T-helper 1 cell (primary cell): ENCODE measurements at places on chromosomes 11 and 22.

- no peak for DNase-seq
Observed at GRCh38 chr11:124605719-124606118, 5.5 kb upstream of the PANX3 start.

GRCh38 chr22:19631899-19632667 is 82.2 kb upstream of the SEPTIN5 start:
- DNase-seq: no peak

DNA sequence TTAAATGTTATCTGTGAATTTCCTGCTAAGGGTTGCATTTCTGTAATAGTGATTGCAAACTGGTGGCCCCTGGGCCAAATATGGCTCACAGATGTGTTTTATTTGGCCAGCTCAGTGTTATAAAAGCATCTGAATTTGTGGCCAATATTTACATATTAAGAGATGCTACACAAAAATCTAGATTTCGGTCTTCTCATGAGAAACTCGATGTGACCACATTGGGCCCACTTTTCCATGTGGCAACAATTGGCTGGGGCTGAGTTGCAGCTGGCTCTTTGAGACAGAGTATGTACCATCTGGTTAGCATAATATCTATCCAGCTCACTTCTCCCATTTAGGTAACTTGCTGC is 244.5 kb upstream of the POU2AF2 start:
- DNase-seq: no peak

DNA sequence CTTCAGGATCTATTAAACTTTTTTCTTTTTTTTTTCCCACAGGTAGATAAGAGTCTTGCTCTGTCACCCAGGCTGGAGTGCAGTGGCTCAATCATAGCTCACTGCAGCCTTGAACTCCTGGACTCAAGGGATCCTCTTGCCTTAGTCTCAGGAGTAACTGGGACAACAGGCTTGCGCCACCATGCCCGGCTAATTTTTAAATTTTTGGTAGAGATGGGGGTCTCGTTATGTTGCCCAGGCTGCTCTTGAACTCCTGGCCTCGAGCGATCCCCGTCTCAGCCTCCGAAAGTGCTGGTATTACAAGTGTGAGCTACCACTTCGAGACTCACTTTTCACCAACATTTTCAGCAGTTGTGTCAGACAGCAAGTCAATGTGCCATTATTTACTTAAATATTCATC is 962 bp downstream of the SIRT3 start:
- DNase-seq: no peak

DNA sequence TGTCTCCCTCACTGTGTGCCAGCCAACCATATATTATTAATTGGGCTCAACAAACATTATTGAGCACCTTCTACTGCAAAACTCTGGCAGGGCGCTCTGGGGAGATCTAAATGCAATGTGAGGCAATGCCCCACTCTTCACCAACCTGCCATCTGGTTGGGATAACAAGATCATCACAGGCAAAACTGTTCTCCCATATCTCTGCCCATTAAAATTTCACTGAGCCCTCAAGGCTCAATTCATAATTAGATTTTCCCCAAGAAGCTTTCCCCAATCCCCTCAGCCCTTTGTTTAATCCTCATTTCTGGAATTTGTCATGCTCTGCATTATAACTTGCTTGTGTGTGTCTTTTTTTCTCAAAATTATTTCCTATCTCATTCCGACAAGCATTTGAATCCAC is 106.6 kb downstream of the ARL14EP start:
- no peak for DNase-seq

- no peak for DNase-seq
Observed at GRCh38 chr11:15114501-15115475, at the start of gene INSC. Gene INSC, plus strand, starts transcription at chr11:15114923. Its CDS starts 34,252 bp downstream, at chr11:15149175.

- no peak for DNase-seq
Observed at GRCh38 chr11:7418906-7419305, 66.4 kb upstream of the OLFML1 start.

DNA sequence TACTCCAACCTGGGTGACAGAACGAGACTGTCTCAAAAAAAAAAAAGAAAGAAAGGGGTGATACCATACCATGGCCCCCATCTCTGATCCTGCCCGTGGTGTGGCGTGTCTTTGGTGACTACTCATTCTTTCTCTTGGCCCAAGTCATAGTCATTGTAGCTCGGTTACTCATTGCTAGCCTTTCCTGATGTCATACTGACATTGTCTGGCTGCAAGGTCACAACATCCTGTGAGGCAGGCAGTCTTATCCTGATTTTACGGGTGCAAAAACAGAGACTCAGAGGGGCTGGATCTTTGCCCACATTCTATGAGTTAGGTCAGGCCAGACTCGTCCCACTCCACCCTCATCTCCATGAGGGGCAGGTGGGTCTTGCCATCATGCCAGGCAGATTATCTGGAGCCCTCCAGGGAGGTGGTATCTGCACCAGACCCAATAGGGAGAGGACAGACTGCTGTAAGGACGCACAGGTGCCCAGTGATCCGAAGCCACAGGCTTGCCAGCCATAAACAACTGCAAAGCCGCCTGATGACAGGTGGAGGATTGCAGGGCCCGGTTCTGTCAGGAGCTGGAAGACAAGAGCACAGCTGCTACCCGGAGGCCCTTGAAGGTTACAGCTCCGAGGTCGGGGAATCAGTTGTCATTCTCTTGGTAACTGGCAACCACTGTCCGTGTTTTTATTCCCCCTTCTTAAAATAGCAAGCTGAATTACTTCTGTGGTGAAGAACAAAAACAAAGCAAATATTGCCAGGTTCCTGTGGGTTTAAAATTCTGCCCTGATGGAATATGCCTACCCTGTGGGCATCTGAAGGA is 13.8 kb downstream of the TOM1 start:
- DNase-seq: no peak

GRCh38 chr11:78476066-78476465 is 58.4 kb upstream of the GAB2 start:
- DNase-seq: no peak

GRCh38 chr11:72983560-72983959 is 158.6 kb downstream of the FCHSD2 start:
- no peak for DNase-seq

DNA sequence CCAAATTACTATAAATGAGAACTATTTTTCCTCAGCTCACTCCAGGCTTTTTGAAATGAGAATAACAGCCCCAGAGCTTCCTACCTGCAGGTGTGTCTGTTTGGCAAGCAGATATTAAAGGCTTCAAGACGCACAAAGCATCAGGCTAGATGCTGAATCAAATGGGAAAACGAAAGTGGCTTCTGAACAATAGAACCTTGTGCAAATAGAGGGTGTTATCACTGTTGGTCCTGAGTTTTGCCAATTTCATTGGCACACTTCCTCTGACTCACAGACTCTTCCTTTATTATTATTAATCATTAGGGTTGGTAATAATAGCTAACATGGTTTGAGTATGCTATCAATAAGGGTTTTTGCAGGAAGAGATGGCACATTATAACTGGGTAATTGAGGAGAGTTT is 13.4 kb downstream of the SYT13 start:
- no peak for DNase-seq

DNA sequence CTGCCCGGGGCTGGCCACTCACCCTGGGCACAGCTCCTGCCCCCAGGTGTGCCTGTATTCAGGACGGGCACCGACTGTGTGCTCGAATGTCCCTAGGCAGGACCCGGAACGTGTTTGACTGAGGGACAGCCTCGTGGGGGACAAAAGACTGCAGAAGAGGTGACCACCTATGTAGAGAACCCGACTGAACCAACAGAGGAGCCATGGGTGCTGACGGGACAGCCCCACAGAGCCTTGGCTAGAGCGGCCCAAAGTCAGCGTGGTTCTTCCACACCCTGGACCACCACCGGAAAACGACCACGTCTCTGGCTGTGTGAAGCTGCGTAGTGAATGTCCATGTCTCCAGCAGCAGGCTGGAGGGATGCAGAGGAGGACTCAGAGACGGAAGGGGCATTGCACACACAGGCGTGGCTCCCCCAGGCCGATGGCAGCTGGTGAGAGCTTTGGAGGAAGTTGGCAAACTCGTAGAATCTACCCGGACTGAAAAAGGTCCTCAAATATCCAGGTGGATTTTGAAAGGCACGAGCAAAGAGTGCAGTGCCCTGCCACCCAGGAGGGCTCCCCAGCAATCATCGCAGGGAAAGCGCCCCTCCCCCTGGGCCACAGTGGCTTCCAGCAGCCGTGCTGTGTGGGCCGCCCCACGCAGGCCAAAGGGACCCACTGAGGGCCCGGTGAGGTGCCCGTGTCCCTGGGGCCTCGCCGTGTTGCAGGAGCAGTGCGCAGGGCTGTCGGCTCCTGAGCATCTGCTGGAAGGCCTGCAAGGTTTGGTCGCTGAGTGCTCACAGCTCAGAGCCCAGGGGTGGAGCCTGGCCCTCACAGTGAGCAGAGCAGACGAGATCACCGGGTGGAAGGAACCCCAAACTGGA is 17.5 kb upstream of the MUC5B start:
- DNase-seq: no peak

DNA sequence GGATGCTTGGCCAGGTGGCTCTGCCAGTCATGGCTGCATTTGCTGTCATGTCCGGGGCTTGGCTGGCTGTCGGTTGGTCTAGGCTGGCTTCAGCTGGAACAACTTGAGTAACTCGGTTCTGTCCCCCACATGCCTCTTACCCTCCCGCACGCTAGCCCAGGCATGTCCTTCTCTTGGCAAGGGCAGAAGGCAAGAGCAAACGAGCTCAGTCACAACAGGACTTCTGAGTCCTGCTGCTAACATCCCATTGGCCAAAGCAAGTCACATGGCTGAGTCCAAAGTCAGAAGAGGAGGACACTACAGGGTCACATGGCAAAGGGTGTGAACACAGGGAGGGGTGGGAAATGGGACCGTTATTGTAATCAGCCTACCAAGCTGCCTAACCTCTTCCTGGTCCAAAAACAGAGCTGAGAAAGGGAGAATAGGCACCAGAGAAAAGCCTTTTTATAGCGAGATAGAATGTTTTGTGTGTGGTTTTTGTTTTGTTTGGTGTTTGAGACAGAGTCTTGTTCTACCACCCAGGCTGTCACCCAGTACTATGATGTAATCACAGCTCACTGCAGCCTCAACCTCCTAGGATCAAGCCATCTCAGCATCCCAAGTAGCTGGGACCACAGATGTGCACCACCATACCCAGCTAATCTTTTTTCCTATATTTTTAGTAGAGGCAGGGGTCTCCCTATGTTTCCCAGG is 81.9 kb downstream of the MN1 start:
- DNase-seq: no peak

DNA sequence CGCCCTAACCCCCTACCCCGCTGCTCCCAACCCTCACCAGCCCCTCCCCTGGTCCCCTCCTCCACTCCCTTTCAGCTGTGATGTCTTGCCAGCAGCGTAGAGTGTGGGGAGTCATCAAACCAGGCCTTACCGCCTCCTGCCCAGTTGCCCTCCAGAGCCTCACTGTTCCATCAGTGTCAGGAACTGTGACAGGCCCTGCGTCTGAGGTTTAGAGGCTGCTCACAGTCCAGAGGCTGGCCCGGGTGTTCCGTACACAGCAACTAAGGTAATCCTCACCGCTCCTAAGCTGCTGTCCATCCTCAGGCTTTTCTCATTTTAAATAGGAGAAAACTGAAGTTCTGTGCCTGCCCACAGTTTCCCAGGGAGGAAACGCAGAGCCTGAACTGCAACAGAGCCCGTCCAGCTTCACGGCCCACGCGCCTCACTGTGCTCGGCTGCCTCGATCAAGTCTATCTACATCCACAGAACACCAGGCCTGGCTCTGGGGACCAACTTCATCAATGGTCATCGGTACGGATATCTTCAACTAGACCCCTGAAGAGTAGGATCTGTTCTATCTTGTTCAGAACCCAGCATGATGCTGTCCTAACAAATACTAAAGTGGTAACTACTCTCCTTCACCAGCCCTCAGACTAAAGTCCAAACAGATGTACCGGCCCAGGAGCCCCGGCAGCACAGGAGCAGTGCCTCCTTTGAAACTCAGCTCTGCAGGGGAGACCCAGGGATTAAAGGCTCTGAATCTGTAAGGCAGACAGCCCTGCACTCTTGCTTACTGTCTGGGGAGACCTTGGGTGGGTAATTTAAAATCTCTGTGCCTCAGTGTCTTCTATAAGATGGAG is 10.3 kb downstream of the VPS37C start:
- no peak for DNase-seq

DNA sequence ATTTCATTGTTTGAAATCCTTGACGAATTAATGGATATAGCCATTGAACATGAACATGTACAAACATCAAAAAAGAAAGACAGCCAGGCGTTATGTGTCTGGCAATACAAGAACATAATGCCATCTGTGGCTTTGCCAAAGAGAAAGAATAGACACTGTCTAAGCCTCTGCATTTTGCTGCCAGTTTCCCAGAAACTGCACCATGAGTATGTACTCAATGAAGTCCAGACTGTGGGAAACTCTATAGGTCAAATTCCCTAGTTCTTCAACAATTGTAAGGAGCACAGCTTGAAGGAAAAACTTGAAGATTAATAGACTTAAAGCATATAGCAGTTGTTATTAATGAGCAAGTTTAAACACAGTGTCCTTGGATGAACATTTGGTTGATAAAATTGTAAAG is 71.3 kb downstream of the BBOX1 start:
- no peak for DNase-seq

DNA sequence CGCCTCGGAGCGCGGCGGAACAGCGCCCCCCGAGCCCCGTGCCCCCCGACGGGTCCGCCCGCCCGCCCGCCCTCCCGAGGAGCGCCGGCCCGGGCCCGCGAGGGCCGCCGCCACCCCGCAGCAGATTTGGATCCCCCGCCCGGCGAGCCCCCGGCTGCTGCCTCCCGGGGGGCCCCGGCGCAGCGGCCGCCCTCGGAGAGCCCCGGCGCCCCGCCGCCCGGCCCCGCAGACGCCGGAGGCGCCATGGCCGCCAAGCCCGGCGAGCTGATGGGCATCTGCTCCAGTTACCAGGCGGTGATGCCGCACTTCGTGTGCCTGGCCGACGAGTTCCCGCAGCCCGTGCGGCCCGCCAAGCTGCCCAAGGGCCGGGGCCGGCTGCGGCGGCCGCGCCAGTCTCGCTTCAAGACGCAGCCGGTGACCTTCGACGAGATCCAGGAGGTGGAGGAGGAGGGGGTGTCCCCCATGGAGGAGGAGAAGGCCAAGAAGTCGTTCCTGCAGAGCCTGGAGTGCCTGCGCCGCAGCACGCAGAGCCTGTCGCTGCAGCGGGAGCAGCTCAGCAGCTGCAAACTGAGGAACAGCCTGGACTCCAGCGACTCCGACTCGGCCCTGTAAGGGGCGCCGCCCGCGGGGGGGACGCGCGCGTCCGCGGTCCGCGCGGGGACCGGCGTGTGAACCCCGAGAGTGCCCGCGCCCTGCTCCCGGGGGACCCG is 380 bp downstream of the C11orf96 start:
- DNase-seq: no peak

DNA sequence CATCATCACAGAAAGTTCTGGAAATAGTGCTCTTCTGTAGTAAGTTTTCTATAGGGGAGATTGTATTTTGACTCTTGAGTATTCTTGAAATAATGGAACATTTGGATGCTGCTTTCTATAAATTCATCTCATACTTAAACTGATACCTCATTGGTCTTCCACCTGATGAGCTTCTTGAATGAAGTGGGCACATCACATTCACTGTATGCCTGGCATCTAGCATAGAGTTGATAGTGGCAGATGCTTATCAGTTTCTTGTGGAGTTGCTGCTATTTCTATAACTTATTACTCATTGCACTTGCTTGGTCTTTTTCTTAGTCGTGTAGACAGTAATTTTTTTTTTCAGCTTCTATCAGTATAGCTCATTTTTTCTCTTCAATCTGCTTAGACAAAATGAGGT is 5.4 kb downstream of the ATXN10 start:
- DNase-seq: no peak

- DNase-seq: no peak
Observed at GRCh38 chr11:94732617-94733281, 35.4 kb upstream of the AMOTL1 start.

GRCh38 chr22:37854946-37855345 is 5.7 kb downstream of the EIF3L start:
- no peak for DNase-seq
